ENCODE measurements at places on chromosomes 3 and 15.

GRCh38 chr3:3552761-3553160 is 246.5 kb upstream of the LRRN1 start:
- DNase-seq = no peak

DNA sequence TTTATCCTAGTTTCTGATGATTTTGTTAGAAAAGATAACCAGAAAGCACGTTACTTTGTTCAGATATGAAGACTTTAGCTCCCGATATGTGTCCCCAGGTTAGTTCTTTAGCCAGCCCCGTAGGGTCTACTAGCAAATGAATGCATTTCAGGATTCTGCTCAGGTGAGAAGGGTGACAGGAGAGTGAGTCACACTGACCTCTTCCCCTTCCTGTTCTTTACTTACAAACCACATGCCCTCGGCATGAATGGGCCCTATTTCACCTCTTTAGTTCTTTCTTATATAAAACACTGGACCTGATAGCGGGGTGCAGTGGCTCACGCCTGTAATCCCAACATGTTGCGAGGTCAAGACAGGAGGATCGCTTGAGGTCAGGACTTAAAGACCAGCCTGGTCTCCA is 98.4 kb downstream of the SLC49A4 start:
- no peak for DNase-seq

DNA sequence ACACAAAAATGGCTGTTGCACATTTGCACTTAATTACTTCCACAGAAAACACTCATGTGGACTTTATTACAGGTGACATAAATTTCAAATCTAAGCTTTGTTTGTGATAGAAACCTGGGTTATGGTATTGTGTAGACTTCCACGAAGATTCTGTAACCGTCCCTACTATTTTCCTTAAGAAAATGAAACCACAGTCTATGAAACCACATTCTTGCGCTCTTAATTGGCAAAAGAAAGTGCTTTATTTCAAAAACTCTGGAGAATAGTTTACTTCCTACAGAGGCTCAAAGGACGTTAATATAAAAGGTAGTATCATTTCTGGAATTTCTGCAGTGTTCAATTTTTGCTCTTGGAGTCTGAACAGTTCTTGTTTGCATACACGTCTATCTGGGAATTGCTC is 123.4 kb downstream of the TIGIT start:
- no peak for DNase-seq

DNA sequence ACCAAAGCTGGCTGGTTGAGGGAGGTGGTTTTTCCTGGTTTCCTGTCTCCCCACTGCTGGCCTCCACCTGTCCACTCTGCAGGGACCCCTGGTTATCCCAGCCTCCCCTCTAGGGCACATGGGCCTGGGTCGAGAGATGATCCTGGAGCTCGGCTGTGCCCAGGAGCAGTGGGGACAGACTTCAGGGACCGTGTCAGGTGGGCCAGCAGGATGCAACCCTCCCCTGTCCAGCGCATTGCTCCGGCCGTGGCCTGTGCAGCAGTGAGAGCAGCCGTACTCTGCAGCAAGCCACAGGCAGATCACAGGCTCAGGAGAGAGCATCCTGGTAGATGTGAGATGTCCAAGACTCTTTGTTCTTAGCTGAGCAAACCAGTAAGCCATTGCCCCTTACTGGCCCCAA is 92.5 kb upstream of the RPL32 start:
- no peak for DNase-seq

DNA sequence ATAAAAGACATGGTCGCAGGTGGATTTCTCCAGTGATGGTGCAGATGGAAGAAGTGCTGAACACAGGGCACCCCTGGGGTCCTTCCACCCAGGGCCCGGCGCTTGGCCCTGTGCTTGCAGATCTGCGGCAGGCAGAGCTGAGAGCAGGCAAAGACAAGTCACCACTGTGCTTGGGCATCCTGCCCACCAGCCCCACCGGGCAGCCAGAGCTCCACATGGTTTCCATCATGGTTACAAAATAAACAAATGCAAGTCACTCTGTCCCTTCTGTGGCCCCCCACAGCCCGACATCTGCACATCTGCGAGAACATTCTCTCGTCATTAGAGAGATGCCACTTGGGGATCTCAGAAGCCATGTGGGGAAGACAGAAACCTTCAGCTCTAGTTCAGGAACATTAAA is 37.6 kb upstream of the SFMBT1 start:
- DNase-seq = no peak

DNA sequence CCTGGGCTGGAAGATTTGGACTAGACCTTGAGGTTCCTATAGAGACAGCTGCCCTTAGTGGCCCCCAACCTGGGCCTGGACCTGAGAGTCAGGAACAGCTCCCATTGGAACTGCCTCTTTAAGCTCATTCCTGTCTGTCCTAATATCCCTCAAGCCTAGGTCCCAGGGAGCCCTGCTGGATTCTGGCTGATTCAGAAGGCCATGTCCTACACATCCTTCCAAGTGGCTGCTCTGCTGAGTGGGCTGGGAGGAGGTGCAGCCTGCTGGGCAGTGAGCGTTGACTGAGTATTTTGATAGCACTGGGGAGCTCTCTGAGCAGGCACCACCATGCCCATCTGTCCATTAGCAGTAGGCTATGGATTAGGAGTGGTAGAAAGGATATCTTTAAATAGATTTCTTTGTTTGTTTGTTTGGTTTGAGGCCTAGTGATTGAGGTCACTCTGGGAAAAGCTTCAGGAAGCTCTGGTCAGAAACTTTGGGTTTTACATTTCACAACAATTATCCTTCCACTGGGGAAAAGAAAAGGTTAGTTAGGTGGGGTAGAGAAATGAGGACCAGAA is 54.6 kb upstream of the ATOSA start:
- DNase-seq = peak; percentile 24
